Activated CD4-positive, alpha-beta T cell treated with anti-CD3 and anti-CD28 coated beads for 1 hour (primary cell): ENCODE measurements at places on chromosomes 13 and 19.

DNA sequence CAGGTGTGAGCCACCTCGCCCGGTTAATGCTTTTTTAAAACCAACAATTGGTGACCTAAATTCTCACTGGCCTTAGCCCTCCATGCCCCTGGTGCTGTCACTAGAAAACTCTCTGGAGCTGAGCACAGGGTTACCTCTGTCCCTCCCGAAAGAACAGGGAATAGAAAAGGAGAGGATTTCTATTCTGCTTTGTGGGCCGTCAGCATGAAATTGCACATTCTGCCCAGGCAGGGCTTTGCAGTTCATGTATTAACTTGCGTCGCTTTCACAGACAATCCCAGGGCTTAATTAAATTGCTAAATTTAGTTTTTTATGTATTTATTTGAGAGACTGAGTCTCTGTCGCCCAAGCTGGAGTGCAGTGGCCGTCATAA, 583 bp upstream of the ZNF480 start:
- DNase-seq = no peak

DNA sequence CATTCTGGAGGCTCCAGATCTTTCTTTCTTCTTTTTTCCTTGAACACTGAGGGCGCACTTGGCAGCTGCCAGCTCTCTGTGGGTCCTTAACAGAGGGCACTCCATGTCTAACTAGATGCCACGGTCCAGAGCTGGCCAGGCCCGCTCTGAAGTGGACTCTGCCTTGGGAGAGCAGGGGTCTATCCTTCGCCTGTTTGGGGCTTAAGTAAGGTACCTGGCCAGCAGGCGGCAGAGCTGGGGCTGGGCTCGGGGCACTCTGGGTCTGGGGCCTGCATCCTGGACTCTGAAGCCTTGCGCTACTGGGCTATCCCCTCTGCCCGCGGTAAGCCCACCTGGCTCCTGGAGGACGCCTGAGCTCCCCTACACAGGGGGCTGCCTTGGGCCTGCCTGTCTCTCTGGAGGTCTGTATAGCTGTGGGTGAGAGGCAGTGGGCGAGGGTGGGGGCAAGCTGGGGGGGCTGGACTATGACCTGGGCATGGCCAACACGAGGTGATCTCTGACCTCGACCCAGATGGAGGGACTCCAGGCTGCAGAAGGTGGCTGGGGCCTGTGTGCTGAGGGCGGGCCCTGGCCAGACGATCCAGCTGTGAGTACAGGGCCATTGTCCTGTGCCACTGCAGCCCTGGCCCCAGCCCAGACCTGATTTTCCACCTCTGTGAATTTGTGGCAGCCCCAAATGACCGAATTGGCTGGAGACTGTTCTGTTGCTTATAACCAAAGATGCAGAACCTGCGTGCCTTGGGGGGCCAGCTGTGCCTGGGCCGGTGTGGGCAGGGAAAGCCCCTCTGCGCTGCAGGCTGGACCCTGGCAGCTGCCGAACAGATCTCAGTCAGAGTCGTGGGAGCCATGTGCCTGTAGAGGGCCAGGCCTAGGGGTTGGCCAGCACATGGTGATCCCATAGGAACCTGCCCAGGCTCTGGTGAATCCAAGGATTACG, 26.5 kb downstream of the CEBPG start:
- DNase-seq = no peak

DNA sequence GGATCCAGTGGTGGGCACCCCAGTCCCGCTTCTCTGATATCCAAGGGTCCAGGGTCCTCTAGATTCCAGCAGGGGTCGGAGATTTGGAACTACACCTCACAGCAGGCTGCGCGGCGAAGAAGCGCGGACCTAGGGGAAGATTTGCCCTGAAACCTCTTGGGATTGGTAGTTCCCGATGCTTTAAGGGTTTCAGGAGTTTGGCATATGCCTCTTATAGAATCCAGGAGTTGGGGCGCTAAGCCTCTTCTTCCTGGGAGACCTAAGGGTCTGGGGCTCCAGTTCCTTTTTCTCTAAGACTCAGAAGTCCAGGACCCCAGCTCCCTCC, 349 bp downstream of the BCL2L12 start:
- DNase-seq = no peak

DNA sequence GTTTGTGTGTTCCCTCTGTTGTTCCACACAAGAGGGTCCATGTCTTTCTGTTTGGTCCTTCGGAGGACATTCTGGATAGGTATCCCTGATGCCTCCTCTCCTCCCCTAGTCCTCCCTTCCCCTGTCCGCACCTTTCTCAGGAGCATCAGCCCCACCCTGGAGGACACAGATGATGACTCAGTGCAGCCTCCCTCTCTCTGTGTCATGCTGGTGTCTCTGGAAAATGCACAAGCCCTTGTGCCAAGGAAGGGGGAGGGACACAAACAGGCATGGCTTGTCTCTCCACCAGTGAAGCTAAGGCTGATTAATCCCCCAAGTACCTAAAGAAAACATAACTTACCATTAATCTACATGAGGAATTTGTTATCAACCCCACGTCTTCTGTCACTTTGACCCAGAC, 16.2 kb upstream of the TNFRSF19 start:
- DNase-seq = no peak

- DNase-seq = no peak
These were observed 36.6 kb downstream of the ZSWIM4 start for GRCh38 chr19:13831537-13832467.

DNA sequence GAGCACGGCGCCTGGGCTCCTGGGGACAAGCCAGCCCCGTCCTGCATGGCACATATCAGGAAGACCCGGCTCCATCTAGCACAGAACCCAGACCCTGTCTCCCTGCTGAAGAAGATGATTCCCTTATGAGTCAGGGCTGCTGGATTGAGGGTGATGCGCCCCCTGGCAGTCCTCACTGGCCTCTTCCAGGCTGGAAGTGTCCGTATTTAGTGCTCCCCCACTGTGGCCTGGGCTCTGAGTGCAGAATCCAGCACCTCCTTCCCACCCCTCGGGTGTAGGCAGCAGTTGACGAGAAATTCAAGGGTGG, 14.9 kb downstream of the COMP start:
- no peak for DNase-seq

- no peak for DNase-seq
These were observed 29.2 kb downstream of the PIP5K1C start for GRCh38 chr19:3670796-3671679.

DNA sequence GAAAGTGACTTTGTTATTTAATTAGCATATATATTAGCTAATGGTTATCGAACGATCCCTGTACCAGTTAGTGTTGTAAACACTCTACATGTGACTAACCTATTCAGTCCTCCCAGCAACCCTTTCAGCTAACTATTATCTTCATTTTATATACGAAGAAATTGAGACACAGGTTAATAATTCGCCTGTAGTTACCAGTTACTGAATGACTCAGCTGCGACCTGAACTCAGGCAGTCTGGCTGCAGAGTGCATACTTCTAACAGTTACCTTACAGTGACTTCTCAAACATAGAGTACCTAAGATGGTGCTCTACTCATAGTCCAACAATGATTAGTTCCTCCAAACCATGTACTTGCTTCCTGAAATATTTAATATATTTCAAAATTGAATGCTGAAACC, 117.7 kb downstream of the FNDC3A start:
- no peak for DNase-seq

DNA sequence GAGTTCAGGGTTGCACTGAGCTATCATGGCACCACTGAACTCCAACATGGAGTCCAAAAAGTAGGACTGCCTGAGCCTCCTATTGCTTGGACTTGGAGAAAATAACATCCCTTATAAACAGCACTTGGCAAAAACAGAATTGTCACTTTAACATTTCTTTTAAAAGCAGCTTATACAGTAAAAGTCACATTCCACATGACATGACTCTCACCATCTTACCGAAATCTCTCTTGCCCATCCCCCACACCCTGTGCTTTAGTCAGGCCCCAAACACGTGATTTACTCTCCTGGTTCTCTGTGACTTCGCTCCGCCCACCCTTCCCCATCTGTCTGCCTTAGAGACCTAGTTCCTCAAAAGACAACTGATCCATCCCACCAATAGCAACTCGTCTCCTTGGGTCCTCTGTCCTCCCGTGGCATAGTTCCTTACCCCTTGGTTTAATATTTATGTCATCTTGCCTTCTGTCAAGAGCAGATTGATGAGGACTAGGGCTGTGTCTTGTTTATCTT, 4.6 kb downstream of the SAFB start:
- no peak for DNase-seq

GRCh38 chr13:40271931-40272775, 394.3 kb downstream of the FOXO1 start:
- peak; percentile 21 for DNase-seq

GRCh38 chr13:44352671-44353070, 21.0 kb upstream of the SERP2 start:
- DNase-seq = no peak

GRCh38 chr13:25905611-25906010, 146.2 kb downstream of the SHISA2 start:
- DNase-seq = no peak

GRCh38 chr13:27151798-27152599, 19.6 kb downstream of the USP12 start:
- no peak for DNase-seq

- no peak for DNase-seq
These were observed 277.1 kb downstream of the KLF5 start for GRCh38 chr13:73335944-73336343.

DNA sequence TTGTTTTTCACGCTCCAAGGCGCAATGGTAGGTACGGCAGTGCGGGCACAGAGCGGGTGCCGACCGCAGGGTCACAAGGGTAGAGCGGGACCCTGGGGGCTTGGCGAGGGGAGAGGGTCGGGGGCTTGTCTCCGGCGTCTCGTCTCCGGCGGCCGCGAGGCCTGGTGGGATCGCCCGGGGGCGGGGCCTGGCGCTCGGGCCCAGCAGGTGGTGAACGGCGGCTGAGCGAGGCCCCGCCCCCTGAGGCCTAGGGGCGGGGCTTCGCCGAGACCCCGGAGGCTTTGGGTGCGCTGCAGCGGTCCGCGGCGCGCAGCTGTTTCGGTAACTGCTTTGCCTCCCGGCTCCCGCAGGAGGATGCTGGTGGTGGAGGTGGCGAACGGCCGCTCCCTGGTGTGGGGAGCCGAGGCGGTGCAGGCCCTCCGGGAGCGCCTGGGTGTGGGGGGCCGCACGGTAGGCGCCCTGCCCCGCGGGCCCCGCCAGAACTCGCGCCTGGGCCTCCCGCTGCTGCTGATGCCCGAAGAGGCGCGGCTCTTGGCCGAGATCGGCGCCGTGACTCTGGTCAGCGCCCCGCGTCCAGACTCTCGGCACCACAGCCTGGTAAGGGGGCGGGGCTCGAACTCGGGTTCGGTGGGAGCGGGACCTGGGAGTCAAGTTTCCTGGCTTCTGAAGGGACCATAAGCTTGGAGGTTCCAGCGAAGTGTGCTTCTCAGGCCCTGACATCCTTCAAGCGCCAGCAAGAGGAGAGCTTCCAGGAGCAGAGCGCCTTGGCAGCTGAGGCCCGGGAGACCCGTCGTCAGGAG, at the start of gene TSEN34:
Gene TSEN34, plus strand, starts transcription at position 298 of the 800 bp plus-strand sequence. Its CDS starts 57 bp downstream, at position 355.
- DNase-seq = no peak

DNA sequence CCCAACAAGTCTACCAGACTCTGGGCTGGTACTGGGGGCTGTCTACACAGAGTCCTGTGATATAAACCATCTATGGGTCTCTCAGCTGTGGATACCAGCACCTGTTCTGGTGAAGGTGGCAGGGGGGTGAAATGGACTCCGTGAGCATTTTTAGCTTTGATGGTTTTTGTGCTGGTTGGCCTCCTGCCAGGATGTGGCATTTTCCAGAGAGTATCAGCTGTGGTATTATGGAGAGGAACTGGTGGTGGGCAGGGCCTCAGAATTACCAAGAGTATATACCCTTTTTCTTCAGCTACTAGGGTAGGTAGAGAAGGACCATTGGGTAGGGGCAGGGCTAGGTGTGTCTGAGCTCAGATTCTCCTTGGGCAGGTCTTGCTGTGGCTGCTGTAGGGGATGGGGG, 1920.9 kb upstream of the PCDH20 start:
- no peak for DNase-seq

- no peak for DNase-seq
These were observed 2.0 kb downstream of the SPRY2 start for GRCh38 chr13:80338781-80339562.

- no peak for DNase-seq
These were observed 501.5 kb downstream of the SUCLA2 start for GRCh38 chr13:47499358-47500150.

DNA sequence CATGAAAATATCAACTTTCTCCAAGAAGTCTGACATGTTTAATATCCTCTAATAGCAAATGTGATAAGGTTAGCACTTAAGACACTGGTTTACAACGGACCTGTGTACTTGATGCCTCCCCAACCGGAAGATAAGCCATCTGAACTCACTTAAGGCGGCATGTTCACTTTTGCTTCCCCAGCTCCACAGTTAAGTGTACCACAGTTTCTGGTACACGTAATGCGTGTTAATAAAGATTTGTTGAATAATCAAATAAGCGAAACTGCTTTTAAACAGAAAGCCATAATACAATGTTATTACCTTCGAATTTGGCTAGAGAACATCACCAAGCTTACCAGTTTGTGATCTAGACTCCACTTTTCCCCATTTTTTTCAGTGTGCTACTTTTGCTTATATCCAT, 1.4 kb upstream of the PAN3 start:
- DNase-seq = no peak

DNA sequence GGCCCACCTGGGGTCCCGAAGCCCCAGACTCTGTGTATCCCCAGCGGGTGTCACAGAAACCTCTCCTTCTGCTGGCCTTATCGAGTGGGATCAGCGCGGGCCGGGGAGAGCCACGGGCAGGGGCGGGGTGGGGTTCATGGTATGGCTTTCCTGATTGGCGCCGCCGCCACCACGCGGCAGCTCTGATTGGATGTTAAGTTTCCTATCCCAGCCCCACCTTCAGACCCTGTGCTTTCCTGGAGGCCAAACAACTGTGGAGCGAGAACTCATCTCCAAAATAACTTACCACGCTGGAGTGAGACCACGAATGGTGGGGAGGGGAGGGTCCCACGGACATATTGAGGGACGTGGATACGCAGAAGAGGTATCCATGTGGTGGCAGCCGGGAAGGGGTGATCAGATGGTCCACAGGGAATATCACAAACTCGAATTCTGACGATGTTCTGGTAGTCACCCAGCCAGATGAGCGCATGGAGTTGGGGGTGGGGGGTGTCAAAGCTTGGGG, 1.0 kb upstream of the ICAM5 start:
- no peak for DNase-seq
